ENCODE measurements at places on chromosomes 1 and 21.

- DNase-seq: peak; percentile 63
These were observed 229.2 kb downstream of the RHOU start for GRCh38 chr1:228964178-228965089.

DNA sequence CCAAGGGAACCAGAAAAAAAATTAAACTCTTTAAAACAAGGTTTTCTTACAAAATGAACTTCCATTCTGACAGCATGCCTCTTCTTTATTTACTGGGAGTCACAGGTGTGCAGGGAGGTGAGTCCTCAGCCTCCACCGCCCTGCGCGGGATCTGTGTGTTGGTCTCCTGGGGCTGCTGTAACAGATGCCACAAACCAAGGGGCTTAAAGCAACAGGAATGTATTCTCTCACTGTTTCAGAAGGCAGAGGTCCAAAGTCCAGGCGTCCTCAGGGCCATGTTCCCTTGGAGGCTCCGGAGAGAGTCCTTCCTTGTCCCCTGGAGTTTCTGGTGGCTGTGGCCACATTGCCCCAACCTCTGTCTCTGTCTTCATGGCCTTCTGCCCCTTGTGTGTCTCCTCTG is 123.6 kb upstream of the C1orf174 start:
- DNase-seq: no peak

DNA sequence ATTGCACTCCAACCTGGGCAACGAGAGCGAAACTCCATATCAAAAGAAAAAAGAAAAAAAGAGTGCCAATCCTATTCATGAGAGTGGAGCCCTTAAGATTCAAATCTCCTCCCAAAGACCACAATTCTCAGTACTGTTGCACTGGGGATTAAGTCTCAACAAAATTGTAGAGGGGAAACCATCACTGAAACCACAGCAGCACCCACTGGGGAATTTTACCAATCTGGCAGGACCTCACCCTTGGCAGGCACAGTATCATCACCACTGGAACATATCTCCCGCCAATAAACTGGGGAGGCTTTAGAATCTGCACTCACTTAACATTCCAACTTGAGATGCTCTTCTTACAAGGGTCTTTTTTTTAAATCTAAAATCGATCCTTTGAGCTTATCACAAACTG is 41.0 kb downstream of the LRRC40 start:
- DNase-seq: no peak

DNA sequence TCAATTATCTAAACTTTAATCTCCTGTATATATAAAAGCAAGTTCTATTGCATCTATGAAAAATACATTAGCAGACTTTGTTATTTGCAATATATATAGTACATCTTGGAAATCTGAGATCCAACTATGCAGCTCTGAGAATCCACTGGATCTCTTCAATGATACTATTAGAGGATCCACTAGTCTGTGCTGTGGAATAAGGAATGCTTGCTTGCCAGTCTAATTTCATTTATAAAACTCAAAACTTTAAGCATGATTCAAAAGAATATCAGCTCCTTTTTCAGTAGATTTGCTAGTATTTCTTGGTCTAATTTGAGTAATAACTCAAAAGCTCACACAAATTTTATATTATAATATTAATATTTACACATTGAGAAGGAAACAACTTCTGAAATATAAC is 115.1 kb downstream of the SPATA6 start:
- no peak for DNase-seq

GRCh38 chr1:230335861-230336522 is 90.1 kb downstream of the PGBD5 start:
- DNase-seq: no peak

DNA sequence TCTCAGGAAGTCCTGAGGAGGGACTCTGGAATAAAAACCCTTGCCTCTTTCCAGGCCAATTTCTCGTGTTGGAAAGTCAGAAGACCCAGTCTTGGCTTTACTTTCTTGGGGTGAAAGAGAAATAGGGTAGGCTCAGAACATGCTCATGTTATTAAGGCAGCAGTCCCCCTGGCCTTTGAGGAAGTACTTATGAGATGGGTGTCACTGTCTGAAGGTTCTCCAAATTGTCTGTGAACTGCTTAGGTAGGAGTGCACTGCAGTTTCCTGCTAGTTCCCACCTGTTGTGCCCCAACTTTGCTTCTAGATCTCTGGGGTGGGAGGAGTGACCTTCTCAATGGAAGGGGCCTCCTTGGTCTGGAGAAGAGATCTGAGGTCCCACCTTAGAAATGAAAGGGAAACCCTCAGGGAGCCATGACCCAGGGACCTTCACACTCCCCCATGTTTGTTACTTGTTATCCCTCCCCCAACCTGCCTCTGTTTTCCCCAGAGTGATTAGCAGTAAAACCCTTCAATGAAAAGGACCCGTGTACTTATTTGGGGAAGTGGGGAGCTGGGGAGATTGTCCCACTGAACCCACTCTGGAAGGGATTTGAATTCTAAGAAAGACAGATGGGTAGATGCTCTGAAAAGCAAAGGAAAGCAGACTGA is 5.7 kb downstream of the ZNF691 start:
- no peak for DNase-seq

DNA sequence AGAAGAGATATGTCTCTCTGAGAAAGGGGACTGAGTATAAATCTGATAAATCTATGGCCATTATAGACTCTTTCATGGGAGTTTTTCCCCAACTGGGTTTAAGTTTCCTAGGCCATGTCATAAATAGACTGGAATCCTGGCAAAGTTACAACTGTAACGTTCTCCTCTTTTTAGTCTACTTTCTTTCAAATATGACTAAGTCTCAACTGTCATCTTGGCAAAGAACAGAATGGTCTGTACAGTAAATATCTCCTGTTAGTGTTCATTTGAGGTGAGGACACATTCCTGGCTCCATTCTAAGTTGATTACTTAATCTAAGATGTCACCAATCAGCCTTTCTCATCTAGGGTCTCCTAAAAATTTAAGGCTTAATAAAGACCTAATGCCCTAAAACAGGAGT is 300.5 kb downstream of the BRINP2 start:
- no peak for DNase-seq

GRCh38 chr1:234608911-234609690 is 877 bp downstream of the IRF2BP2 start:
- no peak for DNase-seq

- no peak for DNase-seq
These were observed 30.7 kb downstream of the CENPF start for GRCh38 chr1:214633686-214634085.

GRCh38 chr1:157600236-157600635 is 2.4 kb upstream of the FCRL4 start:
- no peak for DNase-seq

DNA sequence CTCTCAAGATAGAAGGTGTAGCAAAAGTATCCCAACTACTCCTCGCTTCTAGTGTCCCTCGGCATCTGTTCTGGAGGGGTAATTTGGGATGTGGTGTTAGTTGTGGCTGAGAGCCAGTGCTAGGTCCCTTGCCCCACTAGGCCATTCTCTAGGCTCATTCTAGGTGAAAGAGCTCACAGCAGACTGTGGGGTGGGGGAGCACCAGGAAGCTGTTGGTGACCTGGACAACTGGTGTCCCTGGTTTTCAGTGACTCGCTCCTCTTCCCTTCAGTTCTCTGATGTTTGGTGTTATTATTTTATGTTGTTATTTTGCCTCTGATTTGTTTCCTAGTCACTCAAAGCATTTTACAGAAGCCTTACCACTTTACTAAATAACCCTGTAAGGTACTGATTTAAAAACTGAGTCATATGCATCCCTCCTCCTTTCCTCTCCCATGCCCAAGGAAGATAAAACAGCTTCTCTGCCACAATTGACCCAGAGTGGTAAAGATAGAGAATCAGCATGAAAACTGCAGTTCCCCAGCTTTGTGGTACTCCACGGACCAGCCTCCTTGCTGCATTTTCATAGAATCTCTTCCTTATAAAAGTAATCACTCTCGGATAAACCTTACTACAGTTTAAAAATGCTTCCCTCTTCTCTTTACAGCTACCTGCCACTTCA is 14.1 kb downstream of the DYRK3 start:
- DNase-seq: no peak

DNA sequence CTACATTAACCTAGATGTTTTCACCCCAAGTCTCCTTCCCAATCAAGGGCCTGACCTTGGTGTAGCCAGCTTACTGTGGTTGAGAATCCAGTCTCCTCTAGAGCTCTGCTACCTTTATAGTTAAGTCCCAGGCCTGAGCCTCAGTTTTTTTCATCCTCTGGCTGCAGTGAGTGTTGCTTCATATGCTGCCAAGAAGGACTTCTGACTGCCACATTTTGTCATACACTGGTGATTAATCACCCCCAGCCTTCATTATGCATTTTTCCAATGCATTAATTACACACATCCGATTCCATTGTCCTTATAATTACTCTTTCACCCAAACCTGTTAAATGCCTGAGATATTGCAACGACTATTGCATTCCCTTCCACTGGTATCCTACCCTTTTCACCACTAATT is 66.3 kb upstream of the FGGY start:
- no peak for DNase-seq

DNA sequence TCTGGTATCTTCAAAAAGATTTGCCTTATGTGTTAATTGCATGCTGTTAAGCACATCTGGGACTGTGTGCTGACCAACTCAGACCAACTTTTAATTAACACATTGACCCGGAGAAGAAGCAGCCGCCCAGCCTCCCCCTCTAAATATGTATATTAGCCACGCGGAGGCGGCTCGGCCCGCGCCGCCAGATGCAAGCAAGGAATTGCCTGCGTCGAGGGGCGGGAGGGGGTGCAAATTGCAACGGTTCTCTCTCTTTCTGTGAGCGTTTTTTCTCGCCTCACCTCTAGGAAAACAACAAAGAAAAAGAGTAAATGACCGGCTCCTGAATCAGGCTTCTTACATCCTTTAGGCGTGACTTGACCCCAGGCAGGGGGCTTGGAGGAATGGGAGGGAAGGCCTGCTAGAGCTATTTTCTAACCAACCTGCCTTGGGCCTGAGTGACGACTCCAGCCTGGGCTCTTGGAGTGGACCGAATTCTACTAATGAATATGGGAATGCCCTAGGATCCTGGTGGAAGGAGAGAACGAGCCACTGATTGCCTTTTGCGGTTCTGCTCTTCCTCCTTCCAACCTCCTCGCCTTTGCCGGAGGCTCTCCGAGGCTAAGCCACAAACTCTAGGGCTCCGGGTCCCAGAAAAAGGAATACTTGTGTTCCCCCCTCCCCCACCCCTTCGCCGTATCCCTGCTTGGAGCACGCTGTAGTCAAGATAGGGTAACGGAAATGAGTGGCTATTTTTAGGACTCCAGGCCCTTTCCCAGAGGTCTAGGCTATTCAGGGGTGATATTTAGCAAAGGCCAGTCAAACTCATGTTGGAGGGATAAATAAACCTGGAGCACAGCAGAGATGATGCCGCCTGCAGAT is 417.0 kb upstream of the ESRRG start:
- DNase-seq: no peak

DNA sequence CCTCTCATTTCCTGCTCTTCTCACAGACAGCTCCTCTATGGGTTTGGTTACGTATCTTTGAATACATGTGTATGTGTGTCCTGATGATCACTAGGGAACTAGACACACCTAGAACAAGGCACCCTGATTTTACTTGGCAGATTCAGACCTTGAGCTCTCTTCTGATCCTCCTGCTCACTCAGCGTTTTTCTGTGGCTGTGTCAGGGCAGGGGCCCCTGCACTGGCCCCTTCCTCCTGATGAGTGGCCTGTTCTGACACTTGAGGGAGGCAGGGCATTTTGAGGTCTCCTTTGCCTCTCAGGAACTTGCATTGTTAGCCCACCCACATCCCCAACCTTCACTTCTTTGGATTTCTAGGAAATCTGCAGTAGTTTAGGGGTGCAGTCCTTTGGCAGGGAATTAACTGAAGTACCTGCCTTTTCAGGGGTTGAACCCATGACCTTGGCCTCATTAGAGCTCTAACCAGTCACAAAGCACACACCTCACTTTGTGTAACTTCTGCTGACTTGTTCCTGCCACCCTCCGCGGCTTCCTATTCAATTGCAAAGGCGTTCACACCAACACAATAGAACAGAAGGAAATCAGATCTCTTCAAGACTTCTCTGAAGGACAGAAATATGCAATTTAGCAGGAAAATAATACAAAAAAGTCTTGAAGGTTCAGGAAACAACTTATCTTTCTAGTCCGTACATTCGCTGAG is 8.8 kb downstream of the SMYD2 start:
- no peak for DNase-seq

DNA sequence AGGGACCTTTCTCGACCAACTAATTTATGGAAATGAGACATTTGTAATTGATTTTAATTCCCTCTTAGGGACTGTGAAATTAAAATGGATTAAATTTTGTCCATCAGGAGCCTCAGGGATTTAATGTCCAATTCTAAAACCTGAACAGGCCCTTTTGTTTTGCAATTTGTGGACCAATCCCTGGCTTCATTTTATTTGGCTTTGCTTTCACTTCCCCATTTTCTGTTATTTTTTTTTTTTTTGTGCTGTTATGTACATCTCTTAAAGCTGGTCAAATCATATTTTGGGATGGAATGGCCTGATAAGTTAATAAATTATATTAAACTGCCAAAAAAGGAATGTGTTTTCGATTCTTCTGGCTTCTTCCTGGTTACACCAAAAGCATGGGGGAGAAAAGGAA is 28.9 kb downstream of the ZSCAN20 start:
- no peak for DNase-seq

DNA sequence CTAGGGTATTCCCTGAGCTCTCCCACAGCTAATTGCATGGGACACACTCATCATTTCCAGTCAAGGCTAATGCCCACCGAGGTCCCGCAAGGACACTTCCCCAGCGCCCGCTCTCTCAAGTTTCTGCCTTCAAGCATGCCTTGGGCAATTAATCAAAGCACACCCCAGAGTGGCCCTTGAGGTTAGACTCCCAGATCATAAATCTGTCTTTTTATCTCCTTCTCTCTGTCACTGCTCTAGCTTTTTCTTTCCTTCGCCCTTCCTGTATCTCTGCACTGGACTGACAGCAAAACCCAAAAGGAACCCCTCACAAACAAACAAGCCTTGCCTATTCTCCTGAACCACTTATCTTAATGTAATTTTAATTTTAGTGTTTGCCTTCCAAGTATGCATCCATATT is 7.9 kb upstream of the EXOSC10 start:
- DNase-seq: no peak

DNA sequence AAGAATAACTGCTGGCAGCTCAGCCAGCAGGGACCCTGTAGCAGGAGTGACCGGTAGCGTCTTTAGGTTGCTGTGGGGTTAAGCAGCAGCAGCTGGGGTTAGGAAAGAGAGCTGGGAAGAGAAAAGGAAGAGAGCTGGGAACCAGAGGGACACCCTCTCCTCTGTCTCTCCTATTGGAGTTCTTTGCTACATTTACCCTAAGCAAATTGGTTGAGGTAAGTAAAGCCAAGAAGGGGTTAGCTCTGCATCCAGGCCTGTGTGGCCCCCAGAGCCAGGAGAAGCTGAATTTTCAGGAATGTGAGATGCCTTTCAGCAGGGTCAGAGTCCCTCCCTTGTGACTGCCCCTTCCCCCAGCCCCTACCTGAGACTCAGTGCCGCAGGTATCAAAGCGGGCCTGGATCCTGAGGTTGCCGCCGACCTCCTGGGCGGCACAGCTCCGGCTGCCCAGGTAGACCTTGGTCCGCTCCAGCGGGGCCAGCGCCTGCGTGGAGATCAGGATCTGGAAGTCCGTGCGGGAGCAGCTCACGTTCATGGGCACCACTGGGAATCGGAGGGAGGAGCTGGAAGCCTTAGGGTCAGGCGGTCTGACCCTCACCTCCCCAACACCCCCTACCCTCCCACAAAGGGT is 16.4 kb downstream of the CDCP2 start:
- DNase-seq: no peak

- DNase-seq: no peak
These were observed 124.3 kb downstream of the ATG4C start for GRCh38 chr1:62908168-62908695.
